ENCODE measurements at places on chromosomes 12 and 14.
A peak's percentile ranks its signal among the peaks of the same experiment; 100 is the strongest.

DNA sequence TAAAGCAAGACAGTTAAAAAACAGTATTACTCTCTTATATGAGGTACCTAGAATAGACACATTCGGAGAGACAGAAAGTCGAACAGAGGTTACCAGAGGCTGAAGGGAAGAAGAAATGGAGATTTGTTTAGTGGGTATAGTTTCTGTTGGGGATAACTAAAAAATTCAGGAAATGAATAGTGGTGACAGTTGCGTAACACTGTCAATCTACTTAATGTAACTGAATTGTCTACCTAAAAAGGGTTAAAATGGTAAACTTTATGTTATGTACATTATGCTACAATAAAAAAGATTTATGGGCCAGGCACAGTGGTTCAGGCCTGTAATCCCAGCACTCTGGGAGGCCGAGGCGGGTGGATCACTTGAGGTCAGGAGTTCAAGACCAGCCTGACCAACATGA is 30.6 kb upstream of the SLC6A13 start:
- ATAC-seq, result no peak

GRCh38 chr14:32343926-32344430 is 14.9 kb downstream of the AKAP6 start:
- no peak for ATAC-seq

DNA sequence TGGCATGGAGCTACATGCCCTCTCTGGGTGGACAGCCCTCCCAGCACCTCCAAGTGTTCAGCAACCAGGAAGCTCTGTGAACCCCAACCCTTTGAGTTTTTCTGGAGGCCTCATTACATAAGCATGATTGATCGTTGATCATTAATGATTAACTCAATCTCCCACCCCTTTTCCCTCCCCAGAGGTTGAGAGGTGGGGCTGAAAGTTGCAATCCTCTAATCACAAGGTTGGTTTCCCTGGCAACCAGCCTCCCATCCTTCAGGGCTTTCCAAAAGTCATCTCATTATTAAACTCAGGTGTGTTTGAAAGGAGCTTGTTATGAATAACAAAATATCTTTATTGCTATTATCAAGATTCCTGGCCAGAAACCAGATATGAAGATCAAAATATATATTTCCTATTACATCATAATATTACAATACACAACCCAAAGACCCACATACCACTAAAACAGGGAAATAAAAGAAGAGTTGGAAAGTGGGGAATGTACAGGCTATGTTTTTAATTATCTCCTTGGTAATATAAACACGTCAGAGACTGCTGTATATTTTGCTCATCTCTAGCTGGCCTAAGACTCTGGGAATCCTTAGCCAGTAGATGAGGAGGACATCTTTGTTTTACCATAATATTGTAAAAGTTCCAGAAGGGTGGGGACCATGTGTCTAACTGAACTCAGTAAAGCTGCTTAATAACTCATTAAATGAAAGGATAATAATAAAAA is 73.6 kb downstream of the SSPN start:
- no peak for ATAC-seq

GRCh38 chr14:30114051-30114450 is 186.4 kb upstream of the PRKD1 start:
- no peak for ATAC-seq

DNA sequence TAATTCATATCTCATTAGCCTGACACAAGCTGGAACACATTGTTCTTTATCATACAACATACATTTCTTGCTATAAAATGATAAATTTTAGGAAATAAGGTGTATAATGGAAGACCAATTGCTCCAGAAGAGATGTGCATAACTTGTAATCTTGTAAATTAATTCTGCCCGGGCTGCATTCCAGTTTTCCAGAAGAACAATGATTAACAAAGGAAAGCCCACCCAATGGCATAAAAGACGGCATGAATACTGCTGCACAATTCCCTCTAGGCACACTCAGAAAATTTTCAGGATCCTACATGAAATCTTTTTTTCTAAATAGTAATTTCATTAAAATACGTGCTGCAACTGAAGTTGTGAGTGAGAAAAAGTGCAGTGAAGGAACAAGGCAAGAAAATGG is 137.4 kb upstream of the KRR1 start:
- no peak for ATAC-seq

- ATAC-seq, result peak; percentile 43
Measured at GRCh38 chr12:6635856-6636531, at the start of gene LPAR5. LPAR5 (minus strand) TSS chr12:6635959; CDS start chr12:6621248, 14,711 bp downstream.

GRCh38 chr14:98240376-98240775 is 1031.6 kb downstream of the BCL11B start:
- no peak for ATAC-seq

- ATAC-seq, result no peak
Measured at GRCh38 chr12:76813265-76813664, 49.4 kb downstream of the ZDHHC17 start.

- ATAC-seq, result no peak
Measured at GRCh38 chr12:88662961-88663360, 82.7 kb upstream of the KITLG start.

DNA sequence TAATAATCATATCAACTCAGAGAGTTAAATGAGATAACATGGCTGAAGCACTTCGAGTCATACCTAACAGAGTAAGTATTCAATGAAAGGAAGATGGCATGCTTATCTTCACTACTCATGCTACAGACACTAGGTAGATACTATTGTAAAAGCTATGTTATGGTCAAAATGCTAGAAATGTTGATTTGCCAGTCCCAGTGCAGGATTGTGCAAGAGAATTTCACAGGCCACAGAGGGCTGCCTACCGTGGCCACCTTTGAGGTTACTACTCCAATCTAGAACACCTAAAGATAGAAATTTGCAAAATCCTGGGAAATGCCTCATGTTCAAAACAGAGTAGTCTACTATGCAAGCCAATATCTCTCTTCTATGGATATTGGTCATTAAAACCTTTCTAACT is 75.3 kb upstream of the PLEKHG7 start:
- no peak for ATAC-seq

DNA sequence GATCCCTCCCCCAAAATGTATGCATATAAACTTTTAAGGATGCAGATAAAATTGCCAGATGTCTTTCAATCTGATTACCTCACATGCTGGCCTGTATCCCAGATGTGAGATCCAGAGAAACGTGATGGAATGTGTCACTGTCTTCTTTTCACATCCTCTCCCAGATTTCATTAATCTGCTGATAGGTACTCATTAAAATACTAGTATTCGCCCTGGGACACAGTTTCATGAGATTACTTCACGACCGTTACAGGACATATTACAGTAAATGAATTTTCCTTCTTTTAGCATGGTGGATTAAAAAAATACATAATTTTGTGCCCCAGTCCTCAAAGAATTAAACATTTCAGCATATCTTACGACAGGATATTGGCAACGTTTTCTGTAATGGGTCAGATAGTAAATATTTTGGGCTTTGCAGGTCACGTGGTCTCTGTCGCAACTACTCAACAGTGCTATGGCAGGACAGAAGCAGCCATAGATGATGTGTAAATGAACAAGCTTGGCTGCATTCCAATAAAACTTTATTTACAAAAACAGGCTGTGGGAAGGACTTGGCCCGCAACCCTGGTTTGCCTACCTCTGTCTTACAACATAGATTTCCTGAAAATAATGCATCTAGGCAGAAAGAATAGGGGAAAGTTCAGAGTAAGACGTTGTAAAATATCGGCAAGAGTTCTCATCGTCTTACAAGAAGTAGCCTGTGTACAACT is 156.0 kb upstream of the DIO3 start:
- ATAC-seq, result no peak

DNA sequence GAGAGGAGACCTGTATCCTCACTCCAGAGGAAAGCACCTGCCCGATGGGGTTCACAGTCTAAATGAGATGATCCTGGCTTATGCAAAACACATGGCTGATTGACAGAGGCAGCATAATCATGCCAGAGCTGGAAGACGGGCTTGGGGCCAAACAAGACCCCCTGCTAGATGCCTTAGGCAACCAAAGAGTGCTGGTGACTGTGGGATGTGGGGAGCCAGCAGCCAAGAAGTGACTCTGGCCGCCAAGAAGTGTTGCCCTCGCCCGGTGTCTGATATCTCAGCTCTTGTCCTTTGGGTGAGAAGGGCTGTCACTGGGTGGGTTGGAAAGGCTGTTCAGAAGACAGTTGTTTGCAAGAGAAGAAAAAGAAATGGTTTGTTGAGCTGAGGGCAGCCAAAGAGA is 56.7 kb downstream of the PLEKHG3 start:
- no peak for ATAC-seq

- ATAC-seq, result no peak
Measured at GRCh38 chr14:37763266-37763665, 167.8 kb downstream of the TTC6 start.

- peak; percentile 84 for ATAC-seq
Measured at GRCh38 chr12:546920-547845, 87.4 kb downstream of the B4GALNT3 start.

DNA sequence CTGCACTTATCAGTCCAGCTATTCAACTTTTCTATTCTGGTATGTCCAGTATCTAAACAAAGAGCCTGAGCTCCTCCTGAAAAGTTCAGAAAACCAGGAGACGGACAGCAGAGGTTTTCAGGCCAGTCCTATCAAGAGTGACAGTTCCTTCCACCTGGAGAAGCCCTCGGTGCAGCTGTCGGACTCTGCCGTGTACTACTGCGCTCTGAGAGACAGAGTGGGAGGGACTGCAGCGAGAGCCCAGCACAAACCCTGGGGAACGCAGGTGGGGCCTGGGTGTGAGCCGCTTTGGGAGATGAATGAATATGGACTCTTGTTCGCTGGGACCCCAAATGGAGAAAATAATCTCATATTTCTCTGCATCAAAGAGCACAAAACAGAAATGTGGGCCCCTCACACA is 329.8 kb upstream of the OR4E1 start:
- ATAC-seq, result peak; percentile 40

- ATAC-seq, result no peak
Measured at GRCh38 chr12:37547611-37548010, 769.0 kb upstream of the ALG10B start.
